Spleen (tissue), 13 donors: ENCODE measurements at places on chromosomes 1 and 21.

DNA sequence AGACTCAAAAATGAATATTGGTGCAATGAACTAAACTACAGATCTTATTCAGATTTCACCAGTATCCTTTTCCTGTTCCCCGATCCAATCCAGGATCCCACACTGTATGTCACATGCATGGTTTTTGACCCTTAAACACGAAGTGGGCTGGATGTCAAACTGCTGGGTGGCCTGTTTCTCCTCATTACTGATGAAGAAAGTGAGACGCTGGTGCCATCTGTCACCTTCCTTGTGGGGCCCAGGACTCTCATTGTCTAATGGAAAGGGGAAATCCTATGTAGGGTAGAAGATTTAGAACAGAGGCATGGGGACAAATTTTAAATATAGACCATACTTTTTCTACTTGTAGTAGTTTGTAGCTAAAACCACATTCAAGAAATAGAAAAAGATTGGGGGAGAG is 56.2 kb downstream of the DISC1 start:
- H3K27me3 ChIP-seq: no peaks in the 10 kb centered on the region
- H3K4me3 ChIP-seq: no peak overlapping the region
- no peak overlapping the region for H3K27ac ChIP-seq
- DNase-seq: no peak
- H3K36me3 ChIP-seq: no peaks in the 10 kb centered on the region

DNA sequence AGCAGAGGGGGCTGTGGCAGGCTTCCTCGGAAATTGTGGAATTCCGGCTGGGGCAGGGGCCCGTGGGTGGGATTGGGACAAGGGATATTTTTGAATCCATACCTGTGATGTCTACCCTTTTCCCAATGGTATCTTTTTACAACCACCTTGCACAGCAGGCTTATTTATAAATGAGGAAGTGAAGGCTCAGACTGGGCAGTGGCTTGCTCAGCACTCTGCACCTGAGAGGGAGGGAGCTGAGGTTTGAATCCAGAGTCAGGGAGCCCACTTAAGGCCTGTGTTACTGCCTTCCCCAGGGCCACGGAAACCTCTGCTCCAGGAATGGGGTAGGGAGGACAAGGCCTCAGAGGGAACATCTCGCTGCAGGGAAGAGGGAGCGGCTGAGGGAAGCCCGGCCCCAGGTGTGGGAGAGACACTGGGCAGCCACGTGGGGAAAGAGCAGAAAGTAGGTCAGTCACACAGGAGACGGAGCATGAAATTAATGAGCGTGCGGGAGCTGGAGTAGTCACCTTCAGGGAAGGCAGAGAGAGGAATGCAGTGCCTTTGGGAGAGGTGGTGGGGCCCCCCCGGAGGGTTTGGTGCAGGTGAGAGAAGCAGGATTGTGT is 35.4 kb upstream of the SCMH1 start:
- H3K4me1 ChIP-seq: no peaks in the 10 kb centered on the region
- H3K27me3 ChIP-seq: peaks cover 7% of the 10 kb centered on the region
- no peaks in the 10 kb centered on the region for H3K36me3 ChIP-seq
- H3K27ac ChIP-seq: no peak overlapping the region

DNA sequence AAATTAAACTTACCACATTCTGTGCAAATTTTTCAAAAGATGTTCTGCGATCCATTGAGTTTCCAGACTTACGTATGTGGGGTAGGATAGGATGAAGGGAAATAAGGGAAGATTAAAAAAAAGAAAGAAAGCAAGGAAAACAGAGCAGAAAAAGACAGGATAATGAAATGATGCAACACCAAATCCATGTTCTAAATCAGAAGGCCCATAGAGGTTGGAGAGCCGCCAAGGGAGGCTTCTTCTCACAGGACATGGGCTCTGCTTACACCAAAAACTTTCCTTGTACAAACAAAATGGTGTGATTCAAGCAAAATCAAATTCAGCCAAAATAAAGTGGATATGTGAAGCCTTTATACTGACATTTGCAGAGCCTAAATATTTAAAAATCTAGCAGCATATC is 189.5 kb upstream of the GREM2 start:
- H3K36me3 ChIP-seq: no peaks in the 10 kb centered on the region
- no peaks in the 10 kb centered on the region for H3K27me3 ChIP-seq
- H3K4me3 ChIP-seq: no peak overlapping the region
- DNase-seq: no peak

- DNase-seq: no peak
- H3K36me3 ChIP-seq: no peaks in the 10 kb centered on the region
- H3K4me3 ChIP-seq: peak overlapping the region; percentile 43
- H3K27ac ChIP-seq: peak overlapping the region; percentile 73
- H3K4me1 ChIP-seq: peaks cover 99% of the 10 kb centered on the region
- no peaks in the 10 kb centered on the region for H3K27me3 ChIP-seq
Measured at GRCh38 chr1:37850352-37850955, 8.9 kb downstream of the MTF1 start.

- H3K4me1 ChIP-seq: no peaks in the 10 kb centered on the region
- H3K4me3 ChIP-seq: no peak overlapping the region
- H3K36me3 ChIP-seq: no peaks in the 10 kb centered on the region
Measured at GRCh38 chr1:95852483-95853070, 618.6 kb downstream of the RWDD3 start.

DNA sequence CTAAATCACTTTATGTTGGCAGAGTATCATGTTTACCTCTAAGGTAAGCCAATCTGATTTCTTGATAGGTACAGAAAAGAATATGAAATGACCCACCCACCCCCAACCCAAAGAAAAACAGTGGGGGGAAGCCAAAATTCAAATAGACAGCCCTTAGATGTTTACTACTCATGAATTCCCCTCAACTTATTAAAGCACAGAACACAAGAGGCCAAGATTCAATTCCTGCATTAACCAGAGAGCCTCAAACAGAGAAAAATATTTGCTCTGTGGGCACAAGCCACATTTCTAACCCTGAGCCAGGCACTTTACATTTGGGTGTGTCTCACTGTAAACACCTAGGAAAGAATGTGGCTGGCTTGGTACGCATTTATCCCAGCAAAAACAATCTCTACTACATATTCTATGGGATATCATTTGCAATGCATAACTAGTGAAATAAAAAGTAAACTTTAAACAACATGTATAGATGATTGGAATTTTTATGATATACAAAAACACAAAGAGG is 84.3 kb downstream of the PTPN14 start:
- no peak overlapping the region for H3K27ac ChIP-seq
- H3K4me3 ChIP-seq: no peak overlapping the region
- no peaks in the 10 kb centered on the region for H3K27me3 ChIP-seq
- H3K36me3 ChIP-seq: no peaks in the 10 kb centered on the region
- H3K4me1 ChIP-seq: peaks cover 4% of the 10 kb centered on the region
- DNase-seq: no peak

DNA sequence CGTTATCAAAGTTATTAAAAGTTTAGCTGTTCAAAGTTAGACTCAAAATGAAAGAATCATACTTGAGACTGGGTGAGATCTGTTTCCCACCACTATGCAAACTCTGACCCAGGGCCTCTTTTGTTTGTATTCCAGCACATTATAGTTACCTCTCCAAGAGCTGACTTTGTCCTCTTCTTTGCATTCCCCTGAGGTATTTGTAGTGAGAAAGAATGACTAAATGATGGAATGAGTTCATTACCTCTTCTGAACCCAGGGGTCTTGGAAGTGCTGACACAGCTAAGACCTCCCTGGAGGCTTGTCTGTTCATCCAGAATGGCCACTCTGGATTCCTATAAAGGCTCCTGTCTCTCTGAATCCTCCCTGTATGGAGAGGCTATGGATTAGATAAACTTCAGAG is 62.4 kb downstream of the FGGY start:
- DNase-seq: no peak
- H3K36me3 ChIP-seq: no peaks in the 10 kb centered on the region
- no peaks in the 10 kb centered on the region for H3K4me1 ChIP-seq
- no peaks in the 10 kb centered on the region for H3K27me3 ChIP-seq
- no peak overlapping the region for H3K4me3 ChIP-seq

DNA sequence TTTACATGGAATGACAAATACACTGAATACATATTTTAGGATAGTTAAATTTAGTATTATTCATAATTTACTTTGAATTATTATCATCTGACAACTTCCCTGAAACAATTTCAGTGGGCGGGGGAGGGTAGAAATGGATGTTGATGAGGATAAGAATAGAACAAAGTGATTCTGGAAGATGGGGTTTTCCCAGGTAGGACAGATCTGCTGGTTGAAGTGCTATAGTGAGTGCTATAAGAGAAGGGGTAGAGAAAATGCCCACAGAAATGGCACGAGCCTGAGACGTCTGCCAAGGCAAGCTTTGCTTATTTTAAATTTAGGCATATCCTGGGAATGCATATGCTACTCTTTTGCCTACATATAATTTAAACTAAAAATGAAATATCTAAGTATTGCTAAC is 3.2 kb downstream of the CFH start:
- no peaks in the 10 kb centered on the region for H3K27me3 ChIP-seq
- peaks cover 5% of the 10 kb centered on the region for H3K4me1 ChIP-seq
- no peaks in the 10 kb centered on the region for H3K36me3 ChIP-seq
- H3K27ac ChIP-seq: no peak overlapping the region
- no peak for DNase-seq
- no peak overlapping the region for H3K4me3 ChIP-seq

DNA sequence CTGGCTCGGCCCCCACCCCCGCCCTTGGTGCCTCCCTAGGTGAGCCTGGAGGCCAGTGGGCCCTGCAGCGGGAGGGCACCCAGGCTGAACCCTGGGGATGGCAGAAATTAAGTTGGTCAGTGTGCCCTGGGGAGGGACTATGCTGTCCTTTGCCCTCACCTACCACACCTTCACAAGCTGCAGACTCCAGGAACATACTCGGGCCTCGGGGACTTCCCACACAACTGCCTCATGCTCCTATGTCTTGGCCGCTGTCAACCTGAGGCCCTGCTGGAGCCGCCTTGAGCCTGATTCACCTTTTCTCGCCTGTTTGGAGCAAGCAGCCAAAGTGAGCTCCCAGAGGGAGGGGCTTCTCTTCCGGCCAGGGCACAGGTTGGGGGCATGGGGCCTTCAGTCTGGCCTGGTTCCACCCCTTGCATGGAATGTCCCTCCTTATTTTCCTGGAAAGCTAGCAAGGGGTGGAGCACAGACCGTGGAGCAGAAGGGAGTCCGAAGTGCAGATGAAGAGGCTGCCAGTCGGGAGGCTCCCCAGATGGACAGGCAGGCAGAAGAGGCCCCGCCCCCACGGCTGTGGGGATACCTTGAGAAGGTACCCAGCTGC is 24.7 kb downstream of the KNCN start:
- H3K4me1 ChIP-seq: peaks cover 6% of the 10 kb centered on the region
- no peak overlapping the region for H3K27ac ChIP-seq
- peaks cover 77% of the 10 kb centered on the region for H3K27me3 ChIP-seq
- H3K4me3 ChIP-seq: no peak overlapping the region
- no peak for DNase-seq

DNA sequence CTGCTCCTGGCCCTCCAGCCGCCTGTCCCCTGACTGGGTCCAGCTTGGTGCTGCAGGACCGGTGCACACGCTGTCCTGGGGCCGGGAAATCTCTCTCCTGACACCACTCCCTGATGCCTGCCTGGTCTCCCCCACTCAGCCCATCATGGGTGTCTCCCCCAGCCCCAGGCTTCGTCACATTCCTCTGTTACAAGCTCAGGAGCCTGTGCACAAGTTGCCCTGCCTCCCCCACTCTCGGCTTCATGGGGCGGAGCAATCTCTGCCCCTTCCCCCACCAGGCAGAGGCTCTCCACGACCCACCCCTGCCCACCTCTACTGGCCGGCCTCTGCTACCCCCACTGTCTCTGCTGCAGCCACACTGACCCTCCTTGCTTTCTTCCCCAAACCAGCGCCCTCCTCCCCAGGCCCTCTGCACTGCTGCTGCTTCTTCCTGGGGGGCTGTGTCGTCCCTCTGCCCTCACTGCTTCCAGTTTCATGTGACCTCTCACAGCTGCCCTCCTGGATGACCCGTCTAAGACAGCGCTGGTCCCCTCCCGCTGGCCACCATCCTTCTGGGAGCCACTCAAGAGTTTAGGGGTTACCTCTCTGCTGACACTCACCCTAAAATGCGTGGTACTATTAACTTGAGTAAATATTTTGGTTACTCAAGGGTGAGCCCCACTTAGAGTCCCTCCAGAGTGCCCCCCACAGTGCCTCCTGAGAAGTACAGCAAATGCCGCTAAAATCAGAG is 5.7 kb upstream of the RIPK4 start:
- H3K4me1 ChIP-seq: peaks cover 14% of the 10 kb centered on the region
- DNase-seq: no peak
- H3K4me3 ChIP-seq: no peak overlapping the region
- H3K27ac ChIP-seq: no peak overlapping the region

GRCh38 chr1:17199267-17200044 is 5.5 kb upstream of the PADI1 start:
- no peak overlapping the region for H3K4me3 ChIP-seq
- no peaks in the 10 kb centered on the region for H3K4me1 ChIP-seq
- H3K27me3 ChIP-seq: no peaks in the 10 kb centered on the region
- H3K27ac ChIP-seq: no peak overlapping the region
